Right renal cortex interstitium (tissue), 3 donors: ENCODE measurements at places on chromosomes 3 and 15. TPM values are rescaled to one million over a fixed set of nuclear protein-coding genes. Genes with fewer than 3 reads are reported as not detected.

The ARMC8 gene
- polyA plus RNA-seq, result 55.9 TPM

The IQCF5 gene
- polyA plus RNA-seq, result not detected

The HRH1 gene
- 2.7 TPM for polyA plus RNA-seq

The RARB gene
- polyA plus RNA-seq, result 58.1 TPM

The IL20RB gene
- 0.53 TPM for polyA plus RNA-seq

The HIGD2B gene
- polyA plus RNA-seq, result not detected

The ADGRG7 gene
- 0.10 TPM for polyA plus RNA-seq

The BFSP2 gene
- 0.67 TPM for polyA plus RNA-seq

The CKMT1B gene
- polyA plus RNA-seq, result 2.6 TPM

The TIGIT gene
- polyA plus RNA-seq, result 0.06 TPM

The ANKRD63 gene
- not detected for polyA plus RNA-seq

The SLC6A20 gene
- polyA plus RNA-seq, result 0.18 TPM

The TRIM42 gene
- polyA plus RNA-seq, result not detected

The COPS2 gene
- 111 TPM for polyA plus RNA-seq
